Activated T-cell treated with anti-CD3 and anti-CD28 coated beads for 1 hour (primary cell): ENCODE measurements at places on chromosomes 5 and 9.

- DNase-seq = peak; percentile 49
These were observed 33.1 kb downstream of the APTX start for GRCh38 chr9:32968101-32969011.

- no peak for DNase-seq
These were observed 156.3 kb downstream of the HMHB1 start for GRCh38 chr5:143968071-143968878.

GRCh38 chr9:126347911-126348760 lies 21.5 kb downstream of the MVB12B start:
- DNase-seq = no peak

DNA sequence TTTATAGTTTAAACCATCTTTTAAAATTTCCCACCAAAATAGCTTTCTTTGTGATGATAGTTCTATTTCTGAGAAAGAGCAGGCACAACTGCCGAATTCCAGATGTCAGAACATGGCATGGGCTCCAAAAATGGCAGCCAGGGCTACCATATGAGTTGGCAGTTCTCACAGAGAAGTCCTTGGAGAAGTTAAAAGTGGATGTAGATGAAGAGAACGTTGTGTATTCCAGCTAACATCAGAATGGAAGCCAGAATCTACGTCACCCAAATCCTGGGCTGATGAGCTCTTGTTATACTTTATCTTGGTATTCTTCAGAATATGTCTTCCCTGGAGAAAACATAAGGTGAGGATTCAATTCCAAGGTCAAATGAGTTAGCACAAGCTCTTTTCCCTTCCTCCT lies 66.9 kb upstream of the BASP1 start:
- DNase-seq = no peak

DNA sequence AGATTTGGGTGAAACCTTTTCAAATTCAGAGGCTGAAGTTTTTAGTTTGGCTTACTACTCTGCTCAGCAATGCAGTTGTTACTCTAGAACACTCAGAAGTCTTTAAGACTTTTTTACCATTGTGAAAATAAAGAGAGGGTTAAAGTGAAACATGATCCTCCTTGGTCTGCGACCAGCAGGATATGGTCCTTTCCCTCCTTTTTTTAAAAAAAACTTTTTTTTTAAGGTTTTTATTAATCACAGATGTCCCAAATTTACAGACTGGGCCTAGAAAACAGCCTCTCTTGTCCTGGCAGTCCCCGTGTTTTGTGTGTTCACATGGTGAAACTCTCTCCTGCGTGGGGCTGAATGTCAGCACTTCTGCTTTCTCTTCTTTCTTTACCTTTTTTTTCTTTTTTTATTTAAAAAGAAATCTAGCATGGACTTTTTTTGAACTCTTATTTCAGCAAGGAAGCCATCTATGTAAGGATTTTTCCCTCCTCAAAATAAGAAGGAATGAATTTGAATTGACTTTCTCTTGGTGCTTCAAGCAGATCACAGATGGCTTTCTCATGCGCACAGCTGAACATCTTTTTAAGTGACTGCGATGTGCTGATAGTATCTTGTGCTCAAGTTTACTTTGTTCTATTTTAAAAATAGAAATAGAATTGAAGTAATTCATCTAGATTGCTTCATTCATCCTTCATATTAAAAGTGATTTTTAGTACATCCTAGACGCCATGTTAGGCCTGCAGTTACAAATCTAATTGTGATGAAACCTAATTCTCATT lies 128.7 kb upstream of the OTULINL start:
- DNase-seq = no peak

DNA sequence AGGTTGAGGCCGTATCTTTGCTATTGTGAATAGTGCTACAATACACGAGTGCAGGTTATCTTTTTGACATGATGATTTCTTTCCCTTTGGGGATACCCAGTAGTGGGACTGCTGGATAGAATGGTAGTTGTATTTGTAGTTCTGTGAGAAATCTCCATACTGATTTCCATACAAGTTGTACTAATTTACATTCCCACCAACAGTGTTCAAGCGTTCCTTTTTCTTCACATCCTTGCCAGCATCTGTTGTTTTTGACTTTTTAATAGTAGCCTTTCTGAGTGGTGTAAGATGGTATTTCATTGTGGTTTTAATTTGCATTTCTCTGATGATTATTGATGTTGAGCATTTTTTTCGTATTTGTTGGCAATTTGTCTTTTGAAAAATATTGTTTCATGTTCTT lies 41.4 kb downstream of the CNOT6 start:
- no peak for DNase-seq

DNA sequence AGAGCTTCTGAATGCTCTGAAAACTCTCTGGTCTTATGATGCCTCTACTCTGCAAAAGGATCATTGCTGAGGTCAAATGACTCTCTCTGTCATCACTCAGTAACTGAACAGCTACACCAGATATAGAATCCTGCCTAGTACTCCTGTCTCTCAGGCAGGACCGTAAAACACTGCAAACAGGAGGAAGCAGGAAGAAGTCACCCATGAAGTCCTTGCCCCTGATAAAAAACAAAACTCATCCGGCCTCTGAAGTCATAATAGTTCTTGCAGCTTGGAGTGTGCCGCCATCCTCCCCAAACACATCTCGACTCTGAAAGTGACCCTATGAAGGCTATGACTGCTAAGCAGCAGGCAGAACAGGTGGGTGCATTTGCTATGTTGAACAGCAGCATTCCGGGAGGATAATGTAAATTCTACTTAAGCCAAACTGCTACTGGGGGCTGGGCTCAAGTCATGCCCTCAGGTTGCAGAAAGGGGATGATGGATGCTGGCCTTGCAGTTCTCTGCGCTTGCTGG lies 81.9 kb upstream of the FAM169A start:
- no peak for DNase-seq
